ENCODE measurements at places on chromosomes 12 and 14.

DNA sequence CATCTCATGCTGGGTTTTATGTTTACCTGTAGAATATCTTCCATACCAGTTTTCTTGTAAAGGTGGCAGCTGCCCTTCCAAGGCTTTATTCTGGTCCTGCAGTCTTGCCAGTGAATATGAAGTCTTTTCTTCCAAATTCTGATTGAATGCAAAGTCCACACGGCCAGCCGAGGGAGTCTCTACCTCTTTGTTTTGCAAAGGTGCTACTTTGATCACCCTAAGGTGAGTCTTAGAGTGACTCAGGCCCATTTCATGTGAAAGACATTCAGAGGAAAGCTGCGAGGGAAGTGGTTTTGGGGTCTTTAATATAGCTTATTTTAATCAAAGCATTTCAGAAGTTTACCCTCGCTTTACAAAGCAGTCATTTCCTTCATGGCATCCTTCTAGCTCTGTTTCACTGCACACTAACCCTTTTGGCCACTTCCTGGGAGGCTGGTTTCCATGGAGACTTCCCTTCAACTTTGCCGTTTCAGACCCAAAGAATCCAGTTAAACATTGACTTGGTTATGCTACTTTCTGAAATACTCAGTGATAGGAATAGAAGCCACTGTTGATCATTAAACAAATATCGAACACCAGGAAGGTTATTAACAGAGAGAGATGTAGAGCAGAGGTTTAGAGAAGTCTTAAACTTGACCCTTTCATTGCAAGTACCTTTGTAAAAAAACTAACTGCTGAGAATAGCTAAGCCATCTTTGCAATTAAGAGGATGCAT, at the start of gene CCDC198:
TSS of gene CCDC198 (minus strand) at position 391 of the 715 bp plus-strand sequence. CDS start at position 249, 142 bp downstream.
- DNase-seq = no peak

DNA sequence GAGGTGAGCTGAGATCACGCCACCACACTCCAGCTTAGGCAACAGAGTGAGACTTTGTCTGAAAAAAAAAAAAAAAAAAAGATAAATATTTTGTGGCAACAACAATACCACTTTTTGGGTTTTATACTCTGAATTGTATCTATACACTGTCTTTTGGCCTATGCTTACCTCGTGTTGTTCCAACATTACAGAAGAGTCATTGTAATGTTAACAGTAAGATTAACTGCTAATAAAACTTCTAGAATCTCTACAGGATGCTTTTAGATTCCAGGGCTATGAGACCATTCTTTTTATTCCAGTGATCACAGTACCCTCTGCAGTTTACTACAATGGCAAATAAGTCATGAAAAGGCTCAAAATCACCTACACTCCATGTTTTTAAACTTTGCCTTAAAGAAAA, 11.6 kb downstream of the IFT81 start:
- no peak for DNase-seq

DNA sequence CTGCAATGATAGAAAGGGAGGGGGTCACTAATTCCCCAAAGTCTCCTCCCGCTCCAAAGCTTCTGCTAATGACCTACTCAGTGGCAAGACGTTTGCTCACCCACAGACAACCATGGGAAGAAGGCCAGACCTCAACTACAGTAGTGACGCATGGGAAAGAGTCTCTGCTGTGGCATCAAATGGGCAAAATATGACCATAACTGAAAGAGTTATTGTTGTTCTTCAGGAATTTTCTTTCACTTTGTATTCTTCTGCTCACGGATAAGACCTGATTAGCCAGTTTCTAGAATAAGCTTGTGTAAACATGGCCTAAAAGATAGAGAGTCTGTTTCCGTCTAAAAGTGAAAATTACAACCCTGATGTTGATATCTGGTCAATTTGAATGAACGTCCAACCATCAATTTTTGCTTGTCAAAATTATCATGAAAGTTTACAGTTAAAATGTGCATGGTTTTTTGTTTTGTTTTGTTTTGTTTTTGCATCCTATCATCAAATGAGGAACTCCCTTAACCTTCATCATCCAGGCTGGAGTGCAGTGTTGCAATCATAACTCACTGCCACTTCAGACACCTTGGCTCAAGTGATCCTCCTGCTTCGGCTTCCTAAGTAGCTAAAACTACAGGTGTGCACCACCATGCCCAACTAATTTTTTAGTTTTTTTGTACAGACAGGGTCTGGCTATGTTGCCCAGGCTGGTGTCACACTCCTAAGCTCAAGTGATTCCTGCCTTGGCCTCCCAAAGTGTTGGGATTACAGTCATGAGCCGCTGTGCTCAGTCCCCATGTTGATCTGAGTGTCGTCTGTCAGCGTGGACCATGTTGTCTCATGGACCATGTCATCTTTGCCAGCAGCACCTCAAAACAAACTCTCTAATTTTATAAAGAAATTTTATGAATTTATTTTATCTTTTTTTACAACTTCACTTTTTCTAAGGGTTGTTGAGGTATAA, 7.0 kb downstream of the KRT6B start:
- DNase-seq = no peak

GRCh38 chr14:102344485-102344884, 18.2 kb downstream of the CINP start:
- no peak for DNase-seq

DNA sequence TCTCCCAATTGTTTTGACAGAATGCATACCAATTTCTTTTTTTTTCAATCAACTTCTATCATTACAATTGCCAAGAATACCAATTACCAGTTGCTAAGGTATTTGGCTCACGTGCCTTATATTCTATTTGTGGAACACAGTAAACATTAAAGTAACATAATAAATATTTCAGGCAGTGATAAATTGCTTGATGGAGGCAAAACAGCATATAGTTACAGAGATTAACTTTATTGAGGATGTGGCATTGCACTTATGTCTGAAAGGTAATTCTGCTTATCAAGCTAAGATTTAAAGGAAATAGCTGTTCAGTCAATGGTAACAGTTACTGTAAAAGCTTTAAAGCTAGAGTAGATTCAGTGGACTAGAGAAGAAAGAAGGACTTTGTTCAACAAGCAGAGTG, 1107.8 kb downstream of the FSCB start:
- DNase-seq = no peak

- DNase-seq = no peak
Observed at GRCh38 chr12:11635341-11635740, 14.1 kb upstream of the ETV6 start.

DNA sequence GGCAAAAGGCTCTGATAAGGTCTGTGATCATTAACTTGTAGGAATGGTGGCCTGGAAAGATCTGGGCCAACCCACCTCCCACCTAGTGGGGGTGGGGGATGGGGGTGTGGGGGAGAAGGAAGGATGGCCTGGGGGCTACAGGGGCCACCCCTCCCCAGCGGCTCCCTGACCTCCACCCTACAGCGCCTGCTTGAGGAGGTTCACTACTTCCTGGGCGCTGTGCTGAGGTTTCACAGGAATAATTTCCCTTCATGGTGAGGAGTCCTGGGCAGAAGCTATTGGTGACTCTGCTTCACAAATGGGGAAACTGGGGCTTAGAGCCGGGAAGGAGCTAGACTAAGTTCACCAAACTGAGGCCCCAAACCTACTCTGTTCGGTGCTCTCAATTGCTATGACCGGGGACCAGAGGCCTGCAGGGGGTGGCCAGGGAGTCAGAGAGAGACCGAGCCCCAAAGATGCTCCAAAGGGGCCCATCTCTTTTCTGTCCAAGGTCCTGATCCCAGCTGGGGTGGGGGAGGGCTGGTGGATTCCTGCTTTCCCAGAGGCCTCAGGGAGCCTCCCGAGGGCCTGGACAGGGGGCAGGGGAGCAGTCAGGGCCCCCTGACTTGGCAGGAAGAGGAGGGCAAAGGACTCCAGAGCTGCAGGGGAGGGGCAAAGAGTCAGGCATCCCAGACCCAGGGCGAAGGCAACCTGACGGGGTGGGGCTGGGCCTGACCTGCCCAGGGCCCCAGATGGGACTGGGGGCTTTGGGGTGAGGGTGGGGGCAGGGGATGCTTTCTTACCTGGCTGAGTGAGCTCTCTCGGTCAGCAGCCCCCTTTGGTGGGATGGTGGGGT, 1.7 kb downstream of the HNF1A start:
- DNase-seq = no peak

DNA sequence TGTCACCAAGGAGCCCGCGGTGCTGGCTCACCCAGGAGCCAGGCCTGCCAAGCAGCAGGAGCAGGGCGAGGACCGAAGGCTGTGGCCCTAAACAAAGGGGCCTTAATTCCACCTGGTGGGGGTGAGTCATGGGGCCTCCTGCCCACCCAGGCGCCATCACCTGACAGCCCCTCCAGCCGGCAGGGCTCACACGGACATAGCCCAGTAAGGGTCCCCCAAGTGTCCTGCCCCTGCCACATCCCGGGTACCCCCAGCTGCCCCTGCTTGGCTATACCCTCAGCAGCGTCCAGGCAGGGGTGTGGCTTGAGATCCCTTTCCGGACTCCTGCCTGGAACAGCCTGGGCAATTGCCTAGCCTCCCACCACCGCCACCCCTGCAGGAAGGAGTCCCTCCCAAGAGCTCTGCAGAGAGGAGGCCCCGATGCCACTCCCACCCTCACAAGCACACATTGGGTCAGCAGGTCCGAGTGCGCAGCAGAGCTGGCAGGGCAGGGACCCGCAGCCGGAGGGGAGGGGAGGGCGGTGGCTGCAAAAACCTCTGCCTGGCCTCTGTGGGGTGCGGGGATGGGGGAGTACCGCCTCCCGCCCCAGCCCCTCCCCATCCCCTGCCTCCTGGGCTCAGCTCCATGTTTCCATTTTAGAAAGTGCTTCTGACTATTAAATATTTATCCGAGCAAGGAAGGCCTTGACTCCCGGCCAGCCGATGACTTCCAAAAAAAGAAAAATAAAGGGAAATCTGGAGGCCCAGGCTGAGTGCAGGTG, 4.6 kb downstream of the AHNAK2 start:
- no peak for DNase-seq

DNA sequence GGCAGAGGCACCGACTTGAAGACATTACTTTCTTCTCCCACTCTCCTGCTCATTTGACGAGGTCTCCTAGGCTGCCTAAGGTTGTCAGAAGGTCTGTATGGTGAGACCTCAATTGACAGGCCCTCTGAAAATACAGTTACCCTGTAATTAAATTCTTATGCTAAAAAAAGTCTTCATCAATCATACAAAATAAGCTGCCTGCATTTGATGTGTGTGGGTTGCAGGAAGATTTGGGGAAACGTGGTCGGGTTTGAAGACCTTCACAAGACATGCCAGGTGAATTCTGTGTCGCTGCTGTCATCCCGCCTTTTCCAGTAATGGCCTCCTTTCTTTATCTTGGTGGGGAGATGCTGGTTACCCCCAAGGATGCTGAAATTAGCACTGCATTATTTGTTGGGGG, 299.4 kb downstream of the CACNA1C start:
- no peak for DNase-seq

GRCh38 chr12:53952335-53952694, 2.4 kb upstream of the HOXC12 start:
- no peak for DNase-seq

DNA sequence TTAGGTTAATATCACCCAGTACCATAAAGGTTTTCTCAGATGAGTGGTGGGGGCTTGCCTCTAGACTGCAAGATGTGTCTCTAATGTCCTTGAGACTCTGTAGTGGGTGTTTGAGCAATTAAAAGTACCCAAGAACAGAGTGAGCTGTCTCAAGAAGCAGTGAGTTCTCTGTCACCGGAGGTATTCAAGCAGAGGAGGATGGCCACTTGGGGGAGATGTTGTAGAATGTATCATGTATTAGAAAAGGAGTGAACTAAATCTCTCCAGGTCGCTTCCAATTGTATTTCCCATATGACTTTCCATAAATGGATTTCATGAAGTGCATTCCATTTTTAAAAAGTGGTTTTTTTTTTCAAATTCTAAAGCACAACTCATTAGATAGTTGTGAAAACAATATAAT, 35.0 kb downstream of the SLC17A8 start:
- no peak for DNase-seq

DNA sequence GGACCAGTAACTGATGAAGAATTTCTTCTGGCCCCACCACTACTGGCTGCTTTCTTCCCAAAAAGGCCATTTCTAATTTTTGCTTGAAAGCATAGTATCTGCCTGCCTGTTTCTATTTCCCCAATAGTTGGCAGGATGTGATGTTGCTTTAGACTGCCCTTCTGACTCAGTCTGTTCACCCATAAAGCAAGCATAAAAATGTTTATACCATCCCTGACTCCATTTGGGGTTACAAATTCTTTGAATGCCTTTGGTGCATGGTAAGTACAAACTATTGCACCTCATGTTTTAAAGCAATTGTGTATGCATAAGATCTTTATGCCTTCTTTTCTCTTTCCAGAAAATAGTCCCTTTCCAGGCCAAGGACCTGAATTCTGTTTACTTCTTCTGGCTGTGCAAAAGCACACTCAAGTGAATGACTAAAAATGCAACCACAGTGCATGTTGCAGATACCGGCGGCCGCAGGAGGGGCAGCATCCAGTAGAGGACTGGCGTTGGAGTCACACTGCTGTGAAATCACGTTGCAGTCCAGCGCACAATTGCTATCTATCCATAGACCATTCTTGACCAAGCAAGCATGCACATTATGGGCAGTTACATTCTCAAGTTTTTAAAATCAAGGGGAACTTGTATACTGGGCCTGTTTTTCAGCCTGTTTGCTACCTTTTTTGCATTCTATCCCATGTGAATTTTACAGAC, 82.4 kb downstream of the SLC5A8 start:
- DNase-seq = no peak

DNA sequence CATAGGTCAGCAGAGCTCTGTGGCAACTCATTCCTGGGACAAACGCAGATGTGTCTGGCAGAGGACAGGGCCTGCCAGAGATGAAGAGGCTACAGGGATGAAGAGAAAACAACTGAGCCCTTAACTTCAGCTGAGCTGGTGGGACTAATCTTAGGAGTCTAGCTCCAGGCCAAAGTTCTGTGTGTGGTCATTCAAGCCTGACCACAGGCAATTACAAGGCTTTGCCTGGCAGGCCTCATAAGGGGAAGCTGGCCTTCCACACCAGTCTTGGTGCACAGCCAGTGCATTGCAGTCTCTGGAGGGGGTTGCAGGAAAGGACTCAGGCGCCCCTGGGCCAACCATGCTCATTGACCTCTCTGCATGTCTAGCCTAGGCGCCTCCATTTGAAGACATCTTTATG, 127.6 kb upstream of the DAAM1 start:
- DNase-seq = no peak

DNA sequence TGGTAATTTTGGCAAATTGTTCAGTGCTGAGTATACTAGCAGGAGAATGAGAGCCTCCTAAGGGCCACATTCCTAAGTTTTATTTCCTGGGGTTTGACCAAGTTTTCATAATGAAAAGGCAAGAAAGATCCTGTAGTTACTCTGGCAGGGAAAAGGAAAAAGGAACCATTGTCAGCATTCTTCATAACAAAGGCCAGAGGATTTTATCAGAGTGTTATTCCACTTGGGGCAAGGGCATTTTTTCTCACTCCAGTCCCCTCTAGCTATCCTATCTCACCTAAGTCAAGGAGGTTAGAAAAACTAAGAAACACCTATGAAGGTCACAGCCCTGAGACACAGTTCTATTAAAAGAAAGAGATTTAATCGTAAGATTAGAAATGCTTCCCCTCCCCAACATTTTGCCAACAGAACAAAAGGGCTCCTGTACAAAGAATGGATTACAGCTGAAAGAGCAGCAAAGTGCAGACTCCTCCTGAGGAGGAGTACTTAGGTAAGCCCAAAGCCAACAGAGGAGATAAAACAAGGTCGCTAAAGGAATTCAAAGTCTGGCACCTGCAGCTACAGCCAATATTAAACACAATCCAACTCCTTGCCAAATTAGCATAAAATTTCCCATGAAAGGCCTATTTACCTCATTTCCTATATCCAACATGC, 162.4 kb downstream of the GALC start:
- no peak for DNase-seq

- DNase-seq = no peak
Observed at GRCh38 chr12:105574056-105574715, 243.7 kb downstream of the C12orf75 start.
